ENCODE measurements at places on chromosomes 3 and 15.
A peak's percentile ranks its signal among the peaks of the same experiment; 100 is the strongest.

- peaks cover 3% of the 10 kb centered on the region for H3K4me1 ChIP-seq
- H3K27ac ChIP-seq: no peak overlapping the region
- no peak for DNase-seq
- H3K36me3 ChIP-seq: no peaks in the 10 kb centered on the region
Observed at GRCh38 chr15:63163217-63163616, 5.9 kb upstream of the RPS27L start.

DNA sequence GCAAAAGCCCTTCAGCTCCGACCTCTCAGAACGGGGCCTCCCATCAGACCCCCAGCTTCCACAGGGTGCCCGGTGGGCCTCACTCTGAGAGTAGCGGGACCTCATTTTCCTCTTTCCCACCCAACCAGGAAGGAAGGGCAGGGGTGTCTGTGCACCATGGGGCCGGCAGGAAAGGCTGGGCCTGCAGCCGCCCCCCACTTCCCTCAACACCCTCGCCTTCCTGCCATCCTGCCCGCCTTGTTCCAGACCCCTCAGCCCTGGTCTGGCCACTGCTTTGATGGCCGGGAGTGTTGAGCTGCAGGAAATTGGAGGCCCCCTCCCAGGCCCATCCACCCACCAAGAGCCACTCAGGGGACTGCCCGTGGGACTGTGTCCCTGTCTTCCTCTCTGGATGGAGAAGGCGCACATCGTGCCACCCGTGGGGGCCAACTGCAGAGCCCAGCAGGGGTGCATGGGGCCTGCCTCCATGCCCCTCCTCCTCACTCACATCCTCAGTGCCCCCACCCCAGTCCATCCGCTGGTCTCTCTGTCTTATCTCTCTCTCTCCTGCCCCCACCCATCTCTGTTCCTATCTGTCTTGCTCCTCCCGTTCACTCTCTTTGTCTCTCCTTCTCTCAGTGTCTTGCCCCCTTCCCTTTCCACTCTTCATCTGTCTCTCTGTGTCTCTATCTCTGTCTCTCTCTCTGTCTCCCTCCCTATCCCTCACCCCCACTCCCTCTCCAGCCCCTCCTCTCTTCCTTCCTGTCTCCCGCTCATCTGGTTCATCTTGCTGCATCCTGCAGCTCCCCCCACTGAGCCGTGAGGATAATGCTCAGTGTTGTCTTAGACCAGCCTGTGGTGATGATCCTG, 1.8 kb upstream of the PLXND1 start:
- no peak for DNase-seq
- H3K4me1 ChIP-seq: peaks cover 7% of the 10 kb centered on the region
- no peaks in the 10 kb centered on the region for H3K36me3 ChIP-seq

DNA sequence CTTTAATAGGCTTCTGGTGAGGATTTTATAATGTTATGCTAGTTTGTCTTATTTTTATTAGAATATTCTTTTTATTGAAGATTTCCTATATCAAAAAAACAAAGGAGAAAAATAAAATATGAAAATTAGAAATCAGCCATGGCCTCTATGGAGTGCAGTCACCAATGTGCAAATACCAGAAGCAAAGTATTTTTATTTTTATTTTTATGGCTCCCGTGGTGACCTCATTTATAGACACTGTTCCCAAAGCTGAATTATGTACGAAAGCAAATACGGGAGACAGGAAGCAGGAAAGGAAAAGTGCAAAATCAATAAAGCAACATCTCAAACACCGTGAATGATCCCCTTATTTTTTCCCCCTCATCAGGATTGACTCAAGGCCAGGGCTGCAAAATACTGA, 35.1 kb downstream of the DAZL start:
- DNase-seq: no peak
- H3K36me3 ChIP-seq: no peaks in the 10 kb centered on the region
- no peaks in the 10 kb centered on the region for H3K27me3 ChIP-seq

DNA sequence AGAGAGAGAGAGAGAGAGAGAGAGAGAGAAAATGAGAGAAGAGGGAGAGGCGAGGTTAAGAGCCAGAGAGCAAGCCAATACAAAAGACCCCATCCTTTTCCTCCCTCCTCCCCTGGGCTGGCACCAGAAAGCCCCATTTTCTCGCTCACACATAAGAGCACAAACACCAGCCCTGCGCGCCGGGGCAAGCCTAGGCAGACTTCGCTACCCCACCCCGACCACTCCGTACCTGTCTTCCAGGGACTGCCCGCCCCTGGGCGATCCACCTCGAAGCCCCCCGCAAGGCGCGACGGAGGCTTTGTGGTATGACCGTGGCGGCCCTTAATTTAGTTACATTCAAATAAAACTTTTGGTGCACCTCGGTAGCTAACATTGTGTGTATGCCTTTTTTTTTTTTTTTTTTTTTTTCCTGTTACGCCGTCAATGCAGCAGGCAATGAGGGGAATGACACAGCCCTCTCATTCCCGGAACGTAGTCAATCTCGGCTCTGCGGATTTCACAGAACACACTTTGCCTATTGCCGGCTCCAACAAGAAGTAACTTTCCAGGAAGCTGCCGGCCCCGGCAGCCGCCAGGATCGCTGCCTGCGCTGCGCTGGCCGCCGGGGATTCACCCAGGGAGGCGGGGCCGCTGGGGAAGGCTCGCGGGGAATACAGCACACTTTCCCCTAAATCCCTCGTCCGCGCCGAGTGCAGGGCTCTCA, 7.7 kb downstream of the BCL6 start:
- H3K27ac ChIP-seq: no peak overlapping the region
- peaks cover 3% of the 10 kb centered on the region for H3K36me3 ChIP-seq
- H3K4me3 ChIP-seq: peak overlapping the region; percentile 97
- peaks cover 12% of the 10 kb centered on the region for H3K4me1 ChIP-seq
- no peaks in the 10 kb centered on the region for H3K27me3 ChIP-seq

- H3K4me1 ChIP-seq: no peaks in the 10 kb centered on the region
- H3K27ac ChIP-seq: no peak overlapping the region
- no peak for DNase-seq
- no peaks in the 10 kb centered on the region for H3K27me3 ChIP-seq
Observed at GRCh38 chr3:101020351-101021015, 27.3 kb upstream of the ABI3BP start.

GRCh38 chr3:141431411-141432378, 55.1 kb upstream of the RASA2 start:
- H3K27ac ChIP-seq: no peak overlapping the region
- H3K4me1 ChIP-seq: peaks cover 14% of the 10 kb centered on the region
- H3K27me3 ChIP-seq: no peaks in the 10 kb centered on the region
- H3K4me3 ChIP-seq: no peak overlapping the region
- no peak for DNase-seq

Measured in T-cell (primary cell).